Panc1 (cell line): ENCODE measurements at places on chromosomes 3 and 15. TPM values are rescaled to one million over a fixed set of nuclear protein-coding genes. Genes with fewer than 3 reads are reported as not detected.

ZNF774 gene
- total RNA-seq, result 5.2 TPM

- no peaks in the 10 kb centered on the region for H3K4me1 ChIP-seq
- H3K36me3 ChIP-seq, result peaks cover 6% of the 10 kb centered on the region; the same call in 1 of the 2 replicates
- H3K27ac ChIP-seq, result no peak overlapping the region
- DNase-seq, result no peak
- H3K4me3 ChIP-seq, result no peak overlapping the region
Measured at GRCh38 chr15:98943601-98944151, 63.9 kb downstream of the PGPEP1L start.

DNA sequence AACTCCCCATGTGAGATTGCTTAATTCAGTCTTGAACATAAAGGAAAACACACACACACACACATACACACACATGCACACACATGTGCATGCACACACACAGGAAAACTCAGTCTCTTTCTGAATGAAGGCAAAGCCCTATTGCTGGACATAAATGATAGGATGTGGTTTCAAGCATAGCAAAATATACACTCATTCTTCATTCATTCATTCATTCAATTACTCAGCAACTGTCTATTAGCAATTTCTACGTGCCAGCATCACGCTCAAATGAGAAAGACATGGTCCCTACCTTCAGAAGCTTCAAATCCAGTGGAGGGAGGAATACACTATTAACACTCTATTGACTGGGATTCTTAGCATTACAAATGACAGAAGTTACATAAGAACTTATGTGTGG is 41.8 kb upstream of the UBE2E2 start:
- H3K36me3 ChIP-seq, result no peaks in the 10 kb centered on the region
- no peak overlapping the region for H3K4me3 ChIP-seq
- H3K27ac ChIP-seq, result no peak overlapping the region

- H3K27me3 ChIP-seq, result no peaks in the 10 kb centered on the region
- H3K4me3 ChIP-seq, result no peak overlapping the region
- no peak overlapping the region for H3K27ac ChIP-seq
- H3K4me1 ChIP-seq, result no peaks in the 10 kb centered on the region
Measured at GRCh38 chr3:56818156-56818985, 16.6 kb upstream of the ARHGEF3 start.

DNA sequence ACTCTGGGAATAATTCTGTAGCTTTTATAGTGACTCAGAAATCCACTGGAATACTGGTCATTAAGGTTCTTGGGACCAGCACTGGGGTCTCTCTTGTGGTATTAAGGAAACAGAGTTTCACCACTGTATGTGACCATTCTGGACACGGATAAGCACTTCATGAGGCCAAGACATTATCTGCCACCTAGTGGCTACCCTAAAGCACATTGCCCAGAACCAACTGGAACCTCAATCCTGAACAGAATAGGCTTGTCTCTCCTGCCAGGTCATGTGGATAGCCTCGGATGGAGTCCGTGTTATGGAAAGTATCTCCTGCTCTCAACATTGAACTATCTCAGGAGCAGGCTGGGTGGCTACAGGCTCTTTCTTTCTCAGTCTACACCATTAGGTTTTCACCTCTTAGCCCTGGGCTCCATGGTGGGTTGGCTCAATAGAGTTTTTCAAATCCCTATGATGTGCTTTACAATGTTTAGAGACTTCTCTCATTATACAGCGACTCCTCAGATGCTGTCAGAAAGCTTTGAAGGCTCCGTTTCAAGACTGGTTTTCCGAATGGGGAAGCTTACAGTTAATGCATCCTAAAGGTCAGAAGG is 167.6 kb upstream of the ST8SIA2 start:
- DNase-seq, result no peak
- H3K4me1 ChIP-seq, result no peaks in the 10 kb centered on the region
- H3K27ac ChIP-seq, result no peak overlapping the region
- H3K4me3 ChIP-seq, result no peak overlapping the region

NMB gene
- 9.5 TPM for total RNA-seq

GRCh38 chr3:30456264-30456663 is 150.1 kb upstream of the TGFBR2 start:
- H3K4me3 ChIP-seq, result no peak overlapping the region
- H3K27ac ChIP-seq, result no peak overlapping the region
- no peaks in the 10 kb centered on the region for H3K4me1 ChIP-seq
- no peak for DNase-seq
- no peaks in the 10 kb centered on the region for H3K36me3 ChIP-seq

GRCh38 chr3:12288182-12289129 is at the start of gene PPARG:
PPARG (plus strand) TSS chr3:12289070; CDS start chr3:12379712, 90,642 bp downstream.
- peak within 1 kb of the TSS; percentile 64 for H3K4me3 ChIP-seq
- H3K27me3 ChIP-seq, result no peaks in the 10 kb centered on the region
- H3K36me3 ChIP-seq, result no peaks in the 10 kb centered on the region
- H3K4me1 ChIP-seq, result peaks cover 8% of the 10 kb centered on the region

- no peak overlapping the region for H3K4me3 ChIP-seq
- no peak overlapping the region for H3K27ac ChIP-seq
- no peak for DNase-seq
- H3K27me3 ChIP-seq, result no peaks in the 10 kb centered on the region
- no peaks in the 10 kb centered on the region for H3K36me3 ChIP-seq
Measured at GRCh38 chr3:114127517-114127916, 51.3 kb downstream of the DRD3 start.

DNA sequence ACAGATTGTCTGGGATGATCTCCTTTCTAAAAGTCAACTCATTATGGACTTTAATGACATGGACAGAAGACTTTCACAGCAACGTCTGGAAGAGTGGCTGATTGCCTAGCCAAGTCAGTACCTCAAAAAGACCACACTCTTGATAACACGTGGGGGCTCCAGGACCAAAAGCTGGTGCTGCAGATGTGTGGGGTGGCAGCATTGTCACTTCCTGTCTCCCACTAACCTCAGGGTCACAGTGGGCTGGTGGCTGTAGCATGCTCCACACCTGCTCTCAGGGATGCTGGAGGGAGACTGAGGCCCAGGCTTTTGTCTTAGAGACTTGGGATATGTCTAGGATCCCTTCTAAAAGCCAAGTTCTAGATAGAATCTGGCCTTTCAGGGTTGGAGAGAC is 118.1 kb downstream of the APBA2 start:
- no peak overlapping the region for H3K4me3 ChIP-seq
- H3K27ac ChIP-seq, result no peak overlapping the region
- H3K27me3 ChIP-seq, result no peaks in the 10 kb centered on the region
- no peak for DNase-seq
- H3K4me1 ChIP-seq, result no peaks in the 10 kb centered on the region
